ENCODE measurements at places on chromosomes 7 and 10.

- no peak for DNase-seq
These were observed 126.6 kb upstream of the LYZL2 start for GRCh38 chr10:30756151-30756550.

DNA sequence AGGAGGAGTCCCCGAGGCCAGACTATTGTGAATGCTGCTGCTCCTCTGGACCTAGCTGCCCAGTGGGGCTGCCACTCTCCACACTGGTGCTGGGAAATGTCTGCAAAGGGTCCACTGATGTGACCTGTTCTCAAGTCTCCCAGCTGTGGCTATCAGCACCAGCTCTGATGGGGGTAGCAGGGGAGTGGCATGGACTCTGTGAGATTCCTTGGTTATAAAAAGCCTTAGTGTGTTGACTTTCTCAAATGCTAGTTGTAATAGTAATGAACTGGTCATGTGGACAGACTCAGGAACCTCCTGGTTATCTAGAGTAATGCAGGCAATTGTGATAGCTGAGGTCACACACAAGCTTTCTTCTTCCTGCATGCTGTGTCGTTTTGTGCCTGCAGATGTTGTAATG lies 34.1 kb upstream of the ARMC3 start:
- DNase-seq = no peak

DNA sequence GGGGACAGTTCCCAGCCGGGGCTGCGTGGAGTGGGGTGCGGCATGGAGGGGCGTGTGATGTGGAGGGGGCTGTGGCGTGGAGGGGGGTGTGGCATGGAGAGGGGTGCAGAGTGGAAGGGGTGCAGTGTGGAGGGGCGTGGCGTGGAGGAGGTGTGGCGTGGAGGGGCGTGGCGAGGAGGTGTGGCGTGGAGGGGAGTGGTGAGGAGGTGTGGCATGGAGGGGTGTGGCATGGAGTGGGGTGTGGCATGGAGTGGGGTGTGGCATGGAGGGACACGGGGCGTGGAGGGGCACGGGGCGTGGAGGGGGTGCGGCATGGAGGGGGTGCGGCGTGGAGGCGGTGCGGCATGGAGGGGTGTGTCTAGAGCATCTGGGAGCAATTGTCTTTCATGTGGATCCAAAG lies 33.6 kb downstream of the NKX6-2 start:
- no peak for DNase-seq

GRCh38 chr10:78049851-78050250 lies 16.2 kb downstream of the RPS24 start:
- no peak for DNase-seq

GRCh38 chr7:34057956-34058355 lies 152.6 kb downstream of the BMPER start:
- DNase-seq = no peak

DNA sequence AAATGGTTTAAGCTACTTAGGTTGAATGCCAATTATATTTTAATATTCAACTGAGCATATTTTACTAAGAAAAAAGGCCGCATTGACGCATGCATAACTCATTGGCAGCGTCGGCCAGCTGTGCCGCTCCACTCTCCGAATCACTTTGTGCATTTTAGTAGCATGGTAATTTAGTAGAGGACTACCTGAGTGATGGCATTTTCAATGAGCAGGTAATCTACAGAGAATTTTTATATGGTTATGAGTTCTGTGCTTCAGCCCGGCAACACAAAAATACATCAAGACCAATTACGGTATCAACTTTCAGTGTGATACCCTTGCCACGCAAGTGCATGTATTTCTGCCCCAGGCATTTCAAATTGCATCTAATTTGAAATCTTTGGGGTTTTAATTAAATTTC lies 247.2 kb downstream of the EBF3 start:
- DNase-seq = no peak

- no peak for DNase-seq
These were observed 598.7 kb downstream of the GRID1 start for GRCh38 chr10:85767891-85768290.

- no peak for DNase-seq
These were observed 156.2 kb upstream of the GALNT17 start for GRCh38 chr7:70975754-70976153.

GRCh38 chr10:56633876-56634452 lies 272.9 kb upstream of the ZWINT start:
- DNase-seq = peak; percentile 21

DNA sequence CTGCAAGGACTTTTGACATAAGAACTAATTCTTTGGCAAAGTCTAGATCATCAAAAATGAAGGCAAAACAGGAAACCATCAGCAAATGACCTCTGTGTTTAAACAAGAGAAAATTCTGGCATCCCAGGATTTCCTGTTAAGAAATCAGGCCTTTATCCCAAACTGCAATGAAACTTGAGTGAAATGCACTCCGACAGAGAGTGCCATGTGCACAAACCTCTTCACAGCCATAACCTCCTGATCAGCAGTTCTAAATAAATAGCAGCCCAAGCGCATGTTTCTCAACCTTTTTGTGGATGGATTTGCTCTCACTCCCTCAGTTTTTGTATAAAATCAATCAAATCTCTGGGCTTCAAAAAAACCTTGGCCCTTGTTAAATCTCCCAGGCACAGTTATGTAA lies 107.7 kb upstream of the EEPD1 start:
- DNase-seq = no peak

GRCh38 chr7:83796760-83797159 lies 147.8 kb upstream of the SEMA3E start:
- DNase-seq = no peak

- no peak for DNase-seq
These were observed 71.3 kb downstream of the MCU start for GRCh38 chr10:72763201-72763600.

- no peak for DNase-seq
These were observed 34.0 kb downstream of the AUTS2 start for GRCh38 chr7:69632280-69632679.

DNA sequence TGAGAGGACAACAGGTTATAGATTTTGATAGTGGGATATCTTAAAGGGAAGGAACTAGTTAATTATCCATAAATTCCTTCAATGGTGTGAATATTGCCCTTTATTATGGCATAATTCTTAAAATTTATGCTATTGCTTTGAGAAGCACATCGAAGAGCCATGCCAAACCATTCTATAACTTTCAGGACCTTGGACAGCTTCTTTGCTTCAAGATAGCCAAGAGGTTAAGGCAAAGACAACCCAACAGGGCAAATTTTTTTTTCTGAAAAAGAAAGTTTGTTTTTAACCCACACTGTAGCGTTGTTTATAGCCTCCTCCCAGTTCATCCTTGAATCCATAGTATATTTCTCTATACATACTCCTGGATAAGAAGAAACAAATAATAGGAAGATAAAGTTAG lies 103.2 kb downstream of the NRG3 start:
- DNase-seq = no peak

DNA sequence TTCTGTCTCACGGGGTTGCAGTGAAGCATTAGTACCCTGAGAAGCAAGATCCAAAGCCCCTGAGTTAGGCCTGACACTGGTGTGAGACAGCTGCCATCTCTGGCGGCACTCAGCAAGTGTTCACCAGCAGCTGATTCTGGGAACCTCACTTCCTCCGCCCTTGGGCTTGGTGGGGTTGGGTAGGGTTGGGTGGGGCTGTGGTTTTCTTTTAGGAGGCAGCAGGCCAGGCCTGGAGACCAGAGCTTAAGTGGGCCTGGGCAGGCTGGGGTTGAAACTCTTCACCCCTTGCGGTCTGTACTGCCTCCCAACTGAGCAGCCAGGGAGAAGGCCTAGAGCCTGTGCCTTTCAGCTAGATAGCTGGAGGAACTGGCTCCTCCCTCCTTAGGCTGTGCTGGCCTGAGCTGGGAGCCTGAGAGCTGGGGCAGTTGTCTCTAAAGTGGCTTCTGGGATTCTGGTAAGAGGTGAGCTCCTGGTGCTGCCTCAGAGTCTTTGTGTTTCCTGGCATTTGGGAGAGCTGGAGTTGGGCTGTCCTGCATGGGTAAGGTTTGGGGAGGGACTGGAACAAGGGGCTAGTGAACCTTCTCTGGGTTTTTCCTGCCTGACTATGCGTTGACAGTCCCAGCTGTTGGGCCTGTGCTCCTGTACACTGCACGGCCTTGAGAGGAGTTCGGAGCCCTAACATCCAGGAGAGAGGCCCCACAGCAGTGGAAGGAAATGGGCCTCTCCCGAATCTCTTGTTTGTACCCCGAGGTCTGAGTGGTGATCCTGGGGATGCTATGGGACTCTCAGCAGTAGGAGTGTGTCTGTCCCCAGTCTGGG lies 5.1 kb downstream of the TSPAN14 start:
- no peak for DNase-seq

DNA sequence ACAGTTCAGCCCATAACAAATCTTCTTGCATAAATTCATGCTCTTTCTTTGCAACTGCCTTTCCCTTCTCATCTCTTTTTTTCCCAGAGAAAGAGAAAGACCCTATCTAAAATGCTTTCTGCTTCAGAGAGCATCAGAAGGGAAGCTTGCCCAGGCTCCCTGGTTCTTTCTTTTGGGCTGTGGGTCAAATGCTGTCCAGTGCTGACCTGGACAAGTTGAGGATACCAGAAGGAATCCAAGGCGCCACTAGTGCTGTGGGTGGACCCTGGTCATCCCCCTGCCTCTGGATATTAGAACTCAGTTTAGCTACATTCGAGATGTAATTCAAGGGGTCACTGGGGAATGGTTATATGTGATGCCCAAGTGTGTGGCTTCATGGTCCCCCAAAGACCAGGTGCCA lies 411.6 kb downstream of the RPS24 start:
- no peak for DNase-seq

DNA sequence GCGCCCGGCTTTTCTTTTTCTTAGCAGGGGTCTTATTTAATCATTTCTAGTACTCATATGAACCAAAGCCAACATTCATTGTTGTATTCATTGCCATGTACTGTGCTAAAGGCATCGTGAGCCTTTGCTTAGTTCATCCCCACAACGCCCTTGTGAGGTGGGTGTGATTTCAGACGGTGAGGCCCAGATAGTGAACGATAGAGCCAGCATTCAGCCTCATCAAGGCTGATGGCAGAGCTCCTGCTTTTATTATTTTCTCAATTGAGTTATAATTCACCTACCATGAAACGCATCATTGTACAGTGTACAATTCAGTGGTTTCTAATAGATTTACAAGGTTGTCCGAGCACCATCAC lies 50.1 kb downstream of the HK1 start:
- DNase-seq = no peak

GRCh38 chr10:371515-371914 lies 236.3 kb downstream of the ZMYND11 start:
- no peak for DNase-seq

DNA sequence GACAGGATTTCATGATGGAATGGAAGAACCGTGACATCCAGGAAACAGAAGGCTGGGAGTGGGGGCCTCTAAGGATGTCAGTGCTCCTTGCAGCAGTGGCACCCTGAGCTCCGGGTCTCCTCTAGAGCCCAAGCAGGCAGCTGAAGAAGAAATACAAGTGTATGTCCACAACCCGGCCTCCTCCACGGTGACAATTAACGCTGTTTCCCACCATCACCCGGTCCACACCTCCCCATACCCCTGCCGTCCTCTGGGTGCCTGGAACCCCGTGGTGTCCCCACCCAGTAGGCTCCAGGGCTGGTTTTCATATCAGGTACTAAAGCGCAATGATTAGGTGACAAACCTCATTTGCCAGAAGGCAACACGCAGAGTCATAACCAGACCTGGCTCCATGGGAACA lies 30.3 kb downstream of the GRID1 start:
- DNase-seq = no peak

DNA sequence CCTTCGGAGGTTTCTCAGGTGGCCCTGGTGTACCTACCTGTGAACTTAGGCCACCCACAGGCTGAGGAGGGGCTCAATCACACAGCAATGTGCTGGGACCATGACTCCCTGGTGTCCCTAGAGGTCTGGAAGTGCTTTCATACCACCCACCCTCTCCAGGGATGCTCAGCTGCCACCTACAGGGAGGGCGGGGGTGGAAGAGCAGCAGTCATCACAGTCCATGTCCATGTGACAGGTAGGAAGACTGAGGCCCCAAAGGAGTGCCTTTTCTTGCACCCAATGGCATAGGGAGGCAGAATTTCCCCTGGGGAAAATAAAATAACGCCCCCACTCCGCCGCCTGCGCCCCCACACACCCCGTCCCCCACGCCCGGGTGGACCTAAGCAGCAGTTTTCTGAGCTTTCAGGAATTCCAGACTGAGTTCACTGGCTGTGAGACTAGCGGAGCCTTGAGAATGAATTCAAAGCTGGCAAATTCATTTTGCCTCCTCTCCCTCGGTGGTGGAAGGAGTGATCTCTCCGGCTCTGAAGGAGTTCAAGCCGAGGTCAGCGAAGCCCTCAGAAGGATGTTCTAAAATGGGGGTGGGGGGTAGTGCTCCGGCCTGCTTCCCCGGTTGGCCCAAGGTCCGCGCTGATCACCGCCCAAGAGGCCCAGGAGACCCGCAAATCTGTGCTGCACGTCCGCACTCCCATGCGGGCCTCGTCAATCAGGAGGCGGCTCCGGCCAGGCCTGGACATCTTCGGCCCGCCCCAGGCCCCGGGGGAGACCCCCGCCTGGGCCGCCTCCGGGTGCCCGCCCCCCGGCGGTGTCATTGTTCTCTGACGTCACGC lies 2.1 kb upstream of the ZMIZ1 start:
- no peak for DNase-seq

- DNase-seq = no peak
These were observed 41.3 kb downstream of the CUBN start for GRCh38 chr10:17088118-17088806.

- no peak for DNase-seq
These were observed 56.2 kb upstream of the DPYSL4 start for GRCh38 chr10:132130286-132131265.

DNA sequence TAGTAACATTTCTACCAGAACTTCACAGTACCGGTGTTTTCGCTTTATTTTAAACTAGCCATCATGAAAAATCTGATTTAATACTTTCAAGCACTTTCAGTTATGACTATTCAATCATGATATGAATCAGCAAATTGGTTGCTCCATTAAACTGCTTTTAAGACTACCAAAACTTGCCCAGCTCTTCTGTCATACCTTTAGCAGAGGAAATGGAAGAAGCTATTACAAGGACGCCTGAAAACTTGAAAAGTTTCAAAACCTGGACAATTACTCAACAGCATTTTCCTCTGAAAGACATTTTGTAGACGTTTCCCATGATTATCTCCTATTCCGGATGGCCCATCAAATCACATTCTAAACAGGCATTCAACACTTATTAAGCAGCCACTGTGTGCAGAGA lies 2.0 kb downstream of the JAZF1 start:
- DNase-seq = no peak

DNA sequence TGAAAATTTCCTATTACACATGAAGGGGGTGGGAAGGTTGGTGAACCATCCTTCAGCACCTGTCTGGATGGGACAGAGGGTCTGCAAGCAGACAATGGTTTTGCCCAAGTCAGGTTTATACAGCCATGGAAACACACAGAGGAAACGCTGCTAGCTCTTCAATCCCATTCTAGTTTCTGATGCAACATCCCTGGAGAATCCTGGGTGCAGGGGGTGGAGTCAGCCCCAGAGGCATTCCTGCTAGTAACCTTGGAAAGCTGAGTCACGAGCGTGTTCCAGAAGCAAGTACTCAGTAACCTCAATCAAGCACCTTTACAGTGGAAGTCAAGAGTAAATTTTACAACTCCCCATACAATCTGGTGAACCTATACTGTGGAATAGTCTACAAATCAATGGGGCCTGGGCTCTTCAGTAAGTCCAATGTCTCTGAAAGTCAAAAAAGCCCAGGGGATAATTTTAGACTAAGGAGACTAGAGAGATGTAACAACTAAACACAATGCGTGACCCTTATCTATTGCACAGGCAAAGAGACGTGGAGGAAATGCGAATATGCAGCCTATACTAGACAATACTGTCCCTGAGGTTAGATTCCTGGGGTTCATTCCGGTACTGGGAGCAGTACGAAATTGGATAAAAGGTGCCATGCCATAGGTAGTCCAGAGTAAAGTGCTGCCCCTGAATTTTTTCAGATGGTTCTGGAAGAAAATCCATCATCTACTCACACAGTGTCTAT lies 95.4 kb downstream of the ZRANB1 start:
- DNase-seq = no peak

GRCh38 chr10:99224766-99225165 lies 10.9 kb downstream of the HPSE2 start:
- DNase-seq = no peak
